AG08396 (cell line): ENCODE measurements at places on chromosomes 5 and 9.
A peak's percentile ranks its signal among the peaks of the same experiment; 100 is the strongest.

GRCh38 chr9:91071184-91071990, 269.8 kb downstream of the SYK start:
- DNase-seq: peak; percentile 66

DNA sequence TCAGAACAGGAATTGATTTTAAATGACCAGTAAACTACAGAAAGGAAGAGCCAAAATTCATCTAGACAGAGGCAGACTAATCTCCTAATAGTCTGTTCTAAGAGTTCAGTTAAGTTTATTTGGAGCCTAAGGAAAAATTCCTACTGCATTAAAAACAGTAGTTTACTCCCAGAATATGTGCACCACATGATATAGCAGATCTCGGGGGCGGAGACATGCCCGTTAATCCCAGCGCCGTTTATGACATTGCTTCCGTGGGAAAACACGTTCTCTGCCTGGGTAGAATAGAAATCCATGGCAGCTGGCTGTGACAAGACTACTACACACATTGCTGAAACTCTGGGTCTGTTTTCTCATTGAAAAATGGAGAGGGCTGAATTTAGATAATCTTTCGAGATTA, 11.4 kb downstream of the HABP4 start:
- DNase-seq: no peak

GRCh38 chr5:157989296-157989695, 130.4 kb upstream of the CLINT1 start:
- no peak for DNase-seq

DNA sequence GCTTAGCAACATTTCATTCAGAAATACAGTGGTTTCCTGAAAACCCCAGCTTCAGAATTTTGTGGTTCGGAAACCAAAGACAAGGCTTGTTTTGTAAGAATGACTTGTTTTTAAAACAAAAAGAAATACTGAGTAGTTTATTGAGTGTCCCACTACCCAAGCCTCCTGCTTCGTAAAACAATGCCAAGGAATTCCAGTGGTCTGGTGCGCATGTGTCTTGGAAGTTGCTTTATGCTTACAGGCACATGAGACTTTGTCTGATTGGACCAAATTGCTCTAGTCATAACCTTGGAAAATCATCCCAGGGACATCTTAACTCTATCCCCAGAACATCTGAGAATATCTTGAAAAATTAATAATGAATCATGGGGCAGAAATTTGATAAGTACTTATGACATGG, 77.1 kb upstream of the FST start:
- no peak for DNase-seq

DNA sequence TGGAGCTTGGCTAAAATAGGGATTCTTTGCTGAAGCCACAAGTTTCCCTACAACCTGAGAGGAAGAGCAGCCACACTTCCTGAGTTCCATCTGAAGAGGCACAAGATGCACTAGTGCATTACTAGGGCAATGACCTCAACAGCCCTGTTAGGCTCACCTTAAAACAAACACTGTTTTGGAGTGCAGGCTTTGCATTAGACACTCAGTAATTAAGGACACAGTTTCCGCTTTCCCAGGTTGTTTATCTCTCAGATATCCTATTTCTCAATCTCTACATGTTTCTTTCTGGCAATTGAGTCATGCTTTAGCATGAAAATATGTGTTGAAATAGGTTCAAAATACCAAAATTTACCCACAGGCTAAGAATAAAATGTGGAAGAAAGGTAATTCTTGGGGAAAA, 34.2 kb downstream of the EMB start:
- no peak for DNase-seq

DNA sequence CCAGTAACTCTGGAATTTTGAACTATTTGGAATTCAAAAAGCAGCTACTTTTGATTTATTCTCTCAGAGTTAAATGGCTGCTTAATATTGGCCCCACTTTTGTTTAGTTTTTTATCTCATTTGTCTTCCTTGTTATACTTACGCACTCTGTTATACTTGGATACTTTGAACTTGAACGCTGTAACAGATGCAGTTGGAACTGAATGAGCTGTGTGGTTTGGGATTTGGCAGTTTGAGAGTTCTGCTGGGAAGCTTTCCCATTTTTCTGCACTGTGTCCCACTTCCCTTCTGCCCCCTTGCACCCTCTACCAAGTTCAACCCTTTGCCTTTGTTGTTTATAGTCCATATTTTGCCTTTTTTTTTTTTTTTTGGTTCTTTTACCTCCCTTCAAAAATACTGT, 3.8 kb downstream of the RHOBTB3 start:
- DNase-seq: no peak

GRCh38 chr5:117872798-117873368, 1115.5 kb downstream of the DTWD2 start:
- no peak for DNase-seq

DNA sequence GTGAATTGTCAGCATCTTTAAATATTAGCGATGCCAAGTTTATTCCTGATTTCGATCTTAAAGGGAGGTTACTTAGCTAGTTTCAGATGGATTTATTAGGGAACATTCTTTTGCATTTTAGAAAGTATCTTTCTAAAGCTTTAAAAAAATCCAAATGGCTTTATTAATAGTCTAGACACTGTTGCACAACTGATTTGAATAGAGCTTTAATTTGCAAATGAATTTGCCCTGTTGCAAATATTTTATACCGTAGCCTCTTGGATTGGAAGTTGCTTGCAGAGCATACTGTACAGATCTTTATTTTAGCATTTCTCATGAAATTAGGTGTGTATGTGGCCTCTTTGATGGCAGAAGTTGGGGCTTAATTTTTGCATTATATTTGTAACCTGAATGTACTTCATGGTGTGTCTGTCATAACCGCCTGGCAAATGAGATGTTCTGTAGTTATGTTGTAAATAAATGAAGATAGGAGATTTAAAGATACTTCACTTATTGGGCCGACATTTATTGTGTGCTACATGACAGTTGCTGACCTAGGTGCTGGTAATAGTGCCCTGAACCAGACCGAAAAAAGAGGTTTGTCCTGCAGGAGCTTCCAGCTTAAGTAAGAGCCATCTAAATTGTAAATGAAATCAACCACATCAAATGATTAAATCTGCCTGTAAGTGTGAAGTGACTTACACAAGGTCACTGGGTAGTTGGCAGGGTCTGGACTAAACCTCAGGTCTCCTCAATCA, 1.8 kb downstream of the TCERG1 start:
- DNase-seq: no peak

- DNase-seq: no peak
These were observed 181.1 kb downstream of the KDM4C start for GRCh38 chr9:6938873-6939272.

GRCh38 chr5:142613271-142613671, 72.6 kb downstream of the FGF1 start:
- no peak for DNase-seq

DNA sequence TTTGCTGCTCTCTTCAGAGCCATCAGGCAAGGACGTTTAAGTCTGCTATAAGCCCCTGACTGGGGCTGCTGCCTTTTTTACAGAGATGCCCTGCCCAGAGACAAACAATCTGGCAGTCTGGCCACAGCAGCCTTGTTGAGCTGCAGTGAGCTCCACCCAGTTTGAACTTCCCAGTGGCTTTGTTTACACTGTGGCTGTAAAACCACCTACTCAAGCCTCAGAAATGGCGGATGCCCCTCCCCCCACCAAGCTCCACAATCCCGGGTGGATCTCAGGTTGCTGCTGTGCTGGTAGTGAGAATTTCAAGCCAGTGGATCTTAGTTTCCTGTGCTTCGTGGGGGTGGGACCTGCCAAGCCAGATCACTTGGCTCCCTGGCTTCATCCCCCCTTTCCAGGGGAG, 59.7 kb upstream of the SNCAIP start:
- no peak for DNase-seq

DNA sequence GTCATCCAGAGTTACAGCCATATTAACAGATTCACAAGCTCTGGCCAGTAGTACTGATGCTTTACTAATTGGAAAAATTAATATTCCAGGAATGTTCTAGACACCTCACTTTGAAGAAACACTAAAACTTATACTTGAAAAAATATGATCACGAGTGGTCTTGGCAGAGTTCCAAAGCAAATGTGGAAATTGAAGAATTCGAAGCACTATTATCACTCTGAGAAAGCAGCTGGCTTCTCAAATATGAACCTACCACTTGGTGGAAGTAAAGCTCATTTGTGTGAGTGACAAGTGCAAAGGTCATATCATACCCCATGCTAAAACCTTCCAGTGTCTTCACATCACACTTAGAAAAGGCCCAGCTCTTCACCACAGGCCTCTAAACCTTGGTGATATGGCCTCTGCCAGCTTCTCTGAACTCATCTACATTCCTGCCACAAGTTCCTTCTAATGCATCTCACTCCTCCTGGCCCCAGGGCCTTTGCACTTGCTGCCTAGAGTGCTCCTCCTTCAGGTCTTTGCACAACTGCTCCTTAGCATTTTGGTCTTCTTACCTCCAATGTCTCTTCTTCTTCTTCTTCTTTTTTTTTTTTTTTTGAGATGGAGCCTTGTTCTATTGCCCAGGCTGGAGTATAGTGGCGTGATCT, 175.7 kb upstream of the SMIM23 start:
- DNase-seq: no peak

- DNase-seq: no peak
These were observed 127.1 kb downstream of the DPYSL3 start for GRCh38 chr5:147382776-147383175.

GRCh38 chr5:149860801-149861322, 83.7 kb downstream of the PDE6A start:
- no peak for DNase-seq

DNA sequence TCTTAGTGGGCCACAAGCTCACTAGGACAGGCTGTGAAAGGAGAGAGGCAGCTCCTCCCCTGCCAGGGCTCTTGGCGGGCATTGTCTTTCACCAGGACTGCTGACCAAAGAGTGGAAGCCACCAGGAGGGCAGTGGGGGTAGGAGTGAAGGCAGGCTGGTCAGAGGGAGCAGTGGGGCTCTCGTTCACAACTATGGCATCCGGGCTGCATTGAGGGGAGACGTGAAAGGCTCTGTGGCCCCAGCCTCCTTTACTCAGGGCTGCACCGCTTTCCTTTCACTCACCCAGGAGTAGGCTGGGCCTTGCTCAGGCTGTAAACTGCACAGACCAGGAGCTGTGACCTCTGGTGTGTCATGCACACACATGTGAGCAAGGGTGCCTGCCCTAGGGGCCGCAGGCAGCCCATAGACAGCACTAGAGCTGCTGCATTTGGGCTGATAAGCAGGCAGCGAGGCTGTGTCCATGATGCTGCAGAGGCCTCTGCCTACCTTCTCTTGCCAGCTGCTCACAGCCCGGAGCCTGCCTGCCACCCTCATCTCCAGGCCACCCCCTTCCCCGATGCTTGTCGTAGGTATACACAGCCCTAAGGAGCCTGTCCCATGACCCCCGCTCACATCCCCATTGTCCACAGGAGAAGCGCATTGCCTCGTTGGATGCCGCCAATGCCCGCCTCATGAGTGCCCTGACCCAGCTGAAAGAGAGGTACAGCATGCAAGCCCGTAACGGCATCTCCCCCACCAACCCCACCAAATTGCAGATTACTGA, 130.4 kb downstream of the DAB2IP start:
- no peak for DNase-seq

DNA sequence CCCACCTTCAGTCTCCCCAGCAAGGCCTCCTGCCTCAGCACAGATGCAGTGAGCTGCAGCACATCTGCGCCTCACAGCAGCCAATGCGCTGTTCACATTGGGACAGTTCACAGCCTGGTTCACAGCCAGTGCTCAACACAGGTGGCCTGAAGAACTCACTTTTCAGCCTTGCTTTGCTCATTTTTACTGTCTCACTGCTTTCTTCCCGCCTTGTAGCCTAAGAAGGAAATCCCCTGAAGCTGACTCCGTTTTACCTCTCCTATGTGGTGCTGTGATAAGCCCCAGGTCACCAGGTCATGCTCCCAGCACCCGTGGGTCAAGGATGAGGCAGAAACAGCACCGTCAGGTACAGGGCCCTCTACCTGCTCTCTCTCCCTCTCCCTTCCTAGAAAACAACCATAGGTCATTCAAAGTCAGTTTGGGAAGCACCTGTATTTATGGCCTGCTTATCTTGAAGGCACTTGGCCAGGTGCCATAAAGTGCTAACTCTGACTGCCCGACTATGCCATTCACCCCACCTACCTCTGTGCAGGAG, 1.1 kb downstream of the GCNT4 start:
- DNase-seq: no peak

DNA sequence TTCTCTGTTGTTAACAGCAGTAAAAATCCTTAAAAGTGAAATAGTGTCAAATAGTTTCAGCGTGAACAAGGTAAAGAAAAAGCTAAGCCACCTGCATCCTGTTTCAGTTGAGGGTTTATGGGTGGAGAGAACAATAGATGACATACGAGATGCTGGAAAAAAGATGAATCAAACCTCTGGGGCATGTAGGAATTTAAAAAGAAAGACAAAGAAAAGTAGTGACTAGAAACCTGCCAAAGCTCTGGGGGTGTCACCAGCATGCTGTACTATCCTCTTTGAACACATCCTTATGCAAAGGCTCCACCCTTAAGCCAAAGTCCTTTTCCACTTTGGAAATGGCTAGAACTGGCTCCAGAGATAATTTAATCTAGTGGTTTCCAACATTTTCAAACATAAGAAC, 22.2 kb downstream of the SCAI start:
- no peak for DNase-seq

GRCh38 chr9:126605792-126606482, 7.8 kb upstream of the LMX1B start:
- DNase-seq: no peak
